ENCODE measurements at places on chromosomes 4 and X.
A peak's percentile ranks its signal among the peaks of the same experiment; 100 is the strongest.

DNA sequence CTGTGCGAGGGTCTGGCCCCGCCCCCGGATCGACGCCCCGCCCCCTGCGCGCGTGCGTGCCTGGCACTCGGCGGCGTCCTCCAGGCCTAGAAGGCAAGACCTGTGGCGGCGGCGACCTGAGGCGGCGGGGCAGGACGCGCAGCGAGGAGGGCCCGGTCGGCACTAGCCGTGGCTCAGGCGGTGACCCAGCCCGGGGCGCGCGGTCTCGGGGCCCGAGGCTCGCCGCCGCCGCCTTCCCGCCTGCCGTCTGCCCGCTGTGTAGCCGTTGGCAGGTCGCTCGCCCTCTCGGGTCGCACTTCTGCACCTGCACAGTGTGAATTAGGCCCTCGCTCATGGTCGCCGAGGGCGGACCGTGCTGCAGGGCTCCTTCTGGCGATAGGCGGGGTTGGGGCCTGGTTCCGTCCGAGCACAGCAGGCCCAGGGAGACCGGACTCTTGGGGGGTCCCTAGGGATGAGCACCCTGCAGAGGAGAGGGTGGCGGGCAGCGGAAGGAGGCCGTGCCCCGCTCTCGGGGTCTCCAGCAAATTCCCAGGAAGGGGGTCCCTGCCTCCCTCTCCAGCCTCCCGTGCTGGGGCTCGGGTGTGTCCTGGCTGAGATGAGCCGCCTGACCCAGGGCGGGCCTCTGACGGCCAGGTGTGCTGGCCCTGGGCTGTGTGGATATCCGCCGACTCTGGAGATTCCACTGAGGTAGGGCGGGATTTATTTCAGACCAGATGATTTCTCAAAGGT lies 557 bp upstream of the FAM53A start:
- DNase-seq = no peak

DNA sequence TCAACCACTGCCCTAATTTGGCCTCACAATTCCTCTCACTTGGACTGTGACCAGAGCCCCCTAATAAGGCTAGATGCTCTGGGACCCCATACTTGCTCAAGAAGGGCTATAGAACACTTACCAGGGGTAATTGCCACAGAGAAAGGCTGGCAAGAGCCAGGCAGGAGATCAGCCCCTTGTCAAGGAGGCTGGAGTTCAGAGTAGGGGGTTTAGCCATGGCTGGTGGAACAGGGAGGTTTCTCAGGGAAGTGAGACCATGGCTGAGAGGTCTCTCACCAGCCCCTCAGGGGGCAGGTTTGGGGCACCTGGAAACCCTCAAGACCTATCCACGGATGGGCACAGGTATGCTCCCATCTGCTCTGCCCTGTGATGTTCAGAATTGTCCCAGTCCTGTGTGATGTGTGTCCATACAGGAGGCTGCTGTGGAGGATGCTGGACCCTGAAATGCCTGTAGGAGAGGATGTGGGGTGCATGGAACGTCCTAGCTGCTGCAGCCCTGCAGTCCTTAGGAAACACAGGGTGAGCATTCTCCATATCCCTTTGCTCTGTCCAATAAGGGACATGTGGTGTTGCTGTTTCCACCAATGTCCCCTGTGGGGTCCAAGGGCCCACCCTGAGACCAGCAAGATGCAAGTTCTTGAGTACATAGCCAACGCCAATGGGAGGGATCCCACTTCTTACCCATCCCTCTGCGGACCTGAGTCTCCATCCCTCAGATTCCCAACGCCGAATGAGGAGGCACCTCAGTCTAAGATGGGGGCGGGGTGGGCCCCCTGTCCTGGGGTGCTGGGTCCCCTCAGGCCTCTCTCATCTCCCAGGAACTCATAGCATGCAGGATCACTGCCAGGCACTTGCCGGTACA lies 16.4 kb upstream of the HSFX1 start:
- DNase-seq = no peak

DNA sequence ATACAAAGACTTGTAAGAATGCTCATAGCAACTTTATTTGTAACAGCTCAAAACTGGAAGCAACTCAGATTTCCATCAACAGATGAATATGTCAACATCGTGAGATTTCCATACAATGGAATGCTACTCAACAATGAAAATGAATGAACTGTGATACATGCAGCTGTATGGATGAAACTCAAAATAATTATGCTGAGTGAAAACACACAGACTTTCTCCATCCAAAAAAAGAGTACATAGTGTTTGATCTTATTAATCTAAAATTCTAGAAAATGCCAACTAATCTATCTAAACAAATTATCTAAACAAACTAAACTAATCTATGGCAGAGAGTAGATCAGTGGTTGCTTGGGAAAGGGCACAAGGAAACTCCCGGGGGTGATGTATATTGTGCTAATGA lies 42.7 kb downstream of the PPP1R2C start:
- DNase-seq = no peak

- no peak for DNase-seq
Observed at GRCh38 chr4:152643153-152644035, 36.4 kb downstream of the TMEM154 start.

DNA sequence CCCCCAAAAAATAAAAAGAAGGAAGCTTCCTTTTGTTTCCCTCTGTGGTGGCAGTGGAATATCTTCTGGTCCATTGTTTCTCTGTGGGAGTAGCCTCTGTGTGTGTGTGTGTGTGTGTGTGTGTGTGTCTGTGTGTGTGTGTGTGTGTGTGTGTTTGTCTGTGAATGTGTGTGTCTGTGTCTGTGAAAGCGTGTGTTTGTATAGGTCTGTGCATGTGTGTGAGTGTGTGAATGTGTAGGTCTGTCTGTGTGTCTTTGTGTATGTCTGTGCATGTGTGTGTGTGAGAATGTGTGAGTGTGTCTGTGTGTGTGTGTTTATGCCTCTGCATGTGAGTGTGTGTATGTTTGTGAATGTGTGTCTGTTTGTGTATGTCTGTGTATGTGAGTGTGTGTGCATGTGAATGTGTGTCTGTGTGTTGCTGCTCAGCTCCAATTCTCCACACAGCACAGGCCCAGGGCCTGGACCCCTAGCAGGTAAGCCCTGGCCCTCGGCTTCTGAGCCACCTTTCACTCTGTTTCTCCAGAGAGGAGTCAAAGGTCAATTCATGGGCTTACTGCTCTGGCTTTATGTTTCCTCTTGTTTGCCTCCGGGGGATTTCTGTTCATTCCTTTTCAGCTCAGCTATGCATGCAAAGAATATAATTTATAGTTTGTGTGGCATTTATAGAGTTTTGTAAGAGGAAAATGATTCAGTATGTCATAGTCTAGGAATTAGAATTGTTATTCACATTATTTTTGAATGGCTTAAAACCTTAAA lies 89.8 kb downstream of the UCHL1 start:
- DNase-seq = peak; percentile 72

DNA sequence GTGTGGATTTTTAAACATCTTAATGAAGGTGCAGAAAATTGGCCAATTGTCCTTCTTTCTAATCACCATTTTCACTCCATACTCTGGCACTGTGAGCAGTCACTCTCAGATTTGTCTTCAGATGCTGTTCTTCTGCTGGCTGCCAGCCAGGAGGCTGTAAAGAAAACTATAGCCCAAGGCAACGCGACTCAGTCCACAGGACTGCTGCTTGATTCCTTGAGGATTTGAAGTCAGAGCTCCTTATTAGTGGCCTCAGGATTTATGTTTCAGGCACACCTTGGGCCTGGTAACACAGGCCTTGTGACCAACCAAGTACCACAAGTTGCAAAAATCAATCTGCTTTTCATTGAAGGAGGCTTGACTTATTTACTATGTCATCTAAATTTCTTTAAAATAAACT lies 342.6 kb downstream of the GPM6A start:
- no peak for DNase-seq

GRCh38 chrX:9164086-9164485 lies 130.2 kb upstream of the FAM9B start:
- no peak for DNase-seq

GRCh38 chr4:6986072-6986780 lies 56.9 kb upstream of the TADA2B start:
- peak; percentile 69 for DNase-seq

- no peak for DNase-seq
Observed at GRCh38 chrX:56800801-56801200, 71.8 kb downstream of the NBDY start.

DNA sequence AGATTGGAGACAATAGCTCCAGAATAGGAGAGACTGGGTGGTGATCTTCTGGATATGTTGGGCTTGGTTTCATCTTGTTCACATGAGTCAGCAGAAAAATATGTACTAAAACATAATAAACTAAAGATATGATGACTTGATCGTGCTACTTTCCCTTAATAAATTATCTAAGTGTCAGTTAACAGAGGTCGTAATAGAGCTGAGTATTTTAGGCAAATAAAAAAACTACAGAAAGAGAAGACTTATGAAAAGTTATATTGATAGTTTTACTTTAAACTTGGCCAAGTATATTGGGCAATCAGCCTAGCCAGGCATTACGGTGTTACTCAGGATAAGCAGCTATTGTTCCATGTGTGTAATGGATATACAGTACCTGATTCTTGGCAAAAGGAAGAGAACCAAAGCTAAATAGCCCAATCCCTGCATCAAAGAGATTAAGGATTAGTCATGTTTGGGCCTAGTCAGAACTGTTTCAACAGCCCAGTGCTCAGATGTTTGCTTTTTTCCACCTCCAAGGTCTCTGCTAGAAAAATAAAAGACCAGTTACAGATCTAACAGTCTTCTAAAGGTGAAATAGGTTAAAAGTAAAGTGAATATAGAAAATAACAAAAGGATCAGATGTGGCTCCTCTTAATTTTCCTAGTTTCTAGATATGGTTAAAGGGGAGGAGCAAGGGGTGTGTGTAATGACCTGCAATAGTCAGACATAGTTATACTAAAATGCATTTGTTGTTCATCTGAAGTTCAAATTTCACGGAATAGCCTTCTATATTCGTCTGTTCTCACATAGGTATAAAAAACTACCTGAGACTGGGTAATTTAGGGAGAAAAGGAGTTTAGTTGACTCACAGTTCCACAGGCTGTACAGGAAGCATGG lies 262.6 kb downstream of the ADGRL3 start:
- DNase-seq = no peak

DNA sequence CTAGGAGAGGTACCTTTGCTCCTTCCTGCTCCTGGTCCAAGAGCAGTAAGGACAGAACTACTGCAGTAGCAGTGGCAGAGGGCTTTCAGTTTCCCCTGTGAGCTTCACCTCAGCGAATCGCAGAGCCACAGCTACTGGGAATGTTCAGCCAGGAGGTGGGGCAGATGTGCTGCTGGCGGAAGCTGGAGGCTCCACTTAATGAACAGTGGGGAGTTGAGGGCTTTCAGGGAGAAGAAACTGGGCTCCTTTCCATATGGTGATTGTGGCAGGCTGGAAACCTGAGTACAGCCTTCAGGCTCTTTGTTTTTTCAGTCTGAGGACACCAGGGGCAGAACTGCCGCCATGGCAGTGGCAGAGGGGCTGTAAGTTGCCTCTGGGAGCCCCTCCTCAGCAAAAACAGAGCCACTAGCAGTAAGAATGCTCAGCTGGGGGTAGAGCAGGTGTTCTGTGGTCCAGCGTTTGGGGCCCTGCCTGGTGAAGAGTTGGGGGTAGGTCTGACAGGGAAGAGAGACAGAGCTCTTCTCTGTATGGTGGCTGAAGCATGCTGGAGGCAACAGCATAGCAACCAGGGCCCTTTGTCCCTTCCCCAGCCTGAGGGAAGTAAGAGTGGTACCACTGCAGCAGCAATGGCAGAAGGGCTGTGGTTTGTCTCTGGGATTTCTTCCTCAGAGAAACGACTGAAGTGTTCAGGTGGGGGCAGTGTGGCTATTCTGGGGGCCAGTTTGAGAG lies 106.0 kb upstream of the GRXCR1 start:
- no peak for DNase-seq

DNA sequence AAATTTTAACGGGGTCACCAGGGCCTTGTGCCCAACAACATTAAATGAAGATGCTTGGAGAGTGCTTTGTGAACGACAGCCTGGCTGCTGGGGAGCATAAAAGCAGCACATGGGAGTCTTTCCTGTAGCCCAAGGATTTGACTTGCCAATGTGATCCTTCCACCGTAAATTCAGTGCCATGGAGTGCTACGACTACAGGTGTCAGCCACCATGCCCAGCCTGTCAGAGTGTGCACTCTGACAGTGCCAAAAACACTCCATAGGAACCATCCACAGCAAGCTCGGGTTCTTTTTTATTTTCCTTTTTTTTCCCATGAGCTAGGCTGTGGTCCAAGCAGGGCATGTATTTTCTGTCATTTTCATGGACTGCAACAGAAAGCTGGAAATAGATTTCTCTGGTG lies 156.9 kb downstream of the NLGN4X start:
- no peak for DNase-seq

GRCh38 chrX:54695231-54695630 lies 102.8 kb downstream of the ITIH6 start:
- no peak for DNase-seq

GRCh38 chrX:153778181-153778580 lies 2.7 kb upstream of the SRPK3 start:
- DNase-seq = no peak

GRCh38 chr4:185190306-185190856 lies 13.4 kb downstream of the CFAP97 start:
- DNase-seq = no peak

DNA sequence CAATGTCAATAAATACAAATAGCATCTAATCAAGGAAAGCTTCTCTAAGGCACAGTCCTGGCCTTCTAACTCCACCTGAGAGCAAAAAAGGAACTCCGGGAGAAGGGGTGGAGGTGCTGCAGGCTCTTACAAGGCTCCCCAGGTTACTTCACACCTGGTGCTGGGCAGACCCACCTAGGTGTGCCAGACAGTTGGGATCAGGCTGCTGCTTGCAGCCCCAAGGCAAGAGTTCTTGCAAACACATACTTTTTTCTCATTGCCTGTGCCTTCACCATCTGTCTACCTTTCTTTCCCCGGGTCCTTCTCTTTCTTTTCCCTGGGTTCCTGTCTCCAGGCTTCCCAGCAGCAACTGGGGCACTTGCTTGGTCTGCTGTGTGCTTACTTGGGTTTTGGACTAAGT lies 81.4 kb upstream of the STIM2 start:
- DNase-seq = no peak

DNA sequence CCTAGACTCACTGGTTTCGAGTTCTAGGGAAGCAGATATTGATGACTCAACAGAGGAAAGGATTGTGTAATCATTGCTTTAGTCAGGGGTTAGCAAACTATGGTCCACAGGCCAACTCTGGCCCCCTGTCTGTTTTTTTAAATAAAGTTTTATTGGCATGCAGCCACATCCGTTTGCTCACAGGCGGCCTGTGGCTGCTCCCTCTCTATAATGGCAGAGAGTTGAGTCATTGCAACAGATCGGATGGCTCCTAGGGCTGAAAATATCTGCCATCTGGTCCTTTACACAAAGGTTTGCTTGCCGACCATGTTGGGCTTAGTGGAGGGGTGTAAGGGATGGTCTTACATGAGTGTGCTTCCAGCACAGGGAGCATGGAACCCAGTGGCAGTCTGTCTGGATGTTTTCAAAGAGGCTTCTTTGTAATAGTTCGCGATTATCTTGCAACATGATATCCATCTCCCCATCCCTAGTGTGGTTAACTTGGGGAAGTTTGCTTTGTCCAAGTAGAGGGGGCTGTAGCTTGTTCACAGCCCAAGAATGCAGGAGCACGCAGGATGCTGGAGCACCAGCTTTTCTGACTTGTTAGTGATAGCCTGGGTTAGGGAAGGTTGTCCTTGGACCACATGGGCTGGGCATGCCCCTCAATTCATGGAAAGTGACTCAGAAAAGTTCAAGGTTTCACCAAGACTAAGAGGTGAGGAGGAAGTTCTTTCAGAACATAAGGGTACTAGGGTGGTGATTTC lies 59.3 kb upstream of the CLDN34 start:
- no peak for DNase-seq

- DNase-seq = peak; percentile 77
Observed at GRCh38 chr4:48970471-48970921, 15.6 kb upstream of the CWH43 start.

- DNase-seq = no peak
Observed at GRCh38 chrX:152991123-152991522, 2.8 kb downstream of the PNMA5 start.

- DNase-seq = no peak
Observed at GRCh38 chrX:99413317-99413716, 996.8 kb downstream of the PCDH19 start.
